ENCODE measurements at places on chromosomes 3 and 15.

- DNase-seq = no peak
These were observed 221.7 kb upstream of the TLE3 start for GRCh38 chr15:70319466-70319865.

GRCh38 chr3:57036952-57037351 is 23.5 kb upstream of the SPATA12 start:
- no peak for DNase-seq

DNA sequence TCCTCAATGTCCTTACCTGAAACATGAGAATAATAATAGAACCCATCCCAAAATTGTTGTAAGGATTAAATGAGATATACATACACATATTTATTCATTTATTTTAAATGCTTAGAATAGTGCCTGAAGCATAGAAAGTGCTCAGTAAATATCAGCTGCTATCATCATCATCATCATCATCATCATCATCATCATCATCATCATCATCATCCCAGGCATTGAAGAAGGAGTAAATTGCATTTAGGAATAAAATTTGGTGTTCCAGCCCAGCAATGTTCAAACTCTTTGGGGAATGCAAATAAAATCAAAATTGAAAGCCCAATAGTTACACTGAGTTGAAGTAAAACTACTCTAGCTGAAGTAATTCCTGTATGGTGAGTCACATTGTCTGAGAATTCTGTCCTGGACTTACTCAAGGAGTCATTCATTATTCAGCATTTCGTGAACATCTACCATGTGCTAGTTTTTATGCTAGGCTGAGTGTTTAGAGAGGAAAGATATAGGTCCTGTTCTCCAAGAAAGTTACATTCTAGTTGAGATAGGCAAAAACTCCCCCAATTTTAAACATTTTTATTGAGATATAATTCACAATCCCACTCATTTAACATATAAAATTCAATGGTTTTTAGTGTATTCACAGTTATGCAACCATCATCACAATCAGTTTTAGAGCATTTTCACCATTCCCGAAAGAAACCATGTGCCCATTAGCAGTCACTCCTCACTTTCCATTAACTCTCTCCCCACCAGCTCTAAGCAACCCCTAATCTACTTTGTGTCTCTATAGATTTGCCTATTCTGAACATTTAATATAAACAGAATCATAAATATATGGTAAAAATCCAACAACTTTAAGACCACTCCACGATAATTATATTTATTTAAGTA is 107.2 kb downstream of the FRMD5 start:
- DNase-seq = no peak

GRCh38 chr3:20136231-20136630 is 49.8 kb downstream of the SGO1 start:
- no peak for DNase-seq

DNA sequence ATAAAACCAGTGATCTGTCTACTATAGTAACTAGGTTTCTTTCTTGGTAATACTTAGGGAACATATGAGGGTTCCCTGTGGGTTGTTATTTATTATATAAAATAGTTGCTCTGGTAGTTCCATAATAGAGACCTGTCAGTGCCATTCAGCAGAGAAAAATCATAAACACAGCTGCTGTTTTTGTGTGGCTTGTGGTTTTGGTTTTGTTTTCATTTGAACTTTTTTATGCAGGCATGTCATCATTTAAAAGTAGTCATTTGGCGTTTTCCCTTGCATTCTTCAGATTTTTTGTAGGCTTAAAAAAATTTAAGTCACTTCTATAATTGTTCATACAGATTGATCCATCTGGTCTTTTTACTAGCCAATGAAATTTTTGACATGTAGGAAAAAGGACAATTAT is 47.9 kb downstream of the PIK3CA start:
- no peak for DNase-seq

DNA sequence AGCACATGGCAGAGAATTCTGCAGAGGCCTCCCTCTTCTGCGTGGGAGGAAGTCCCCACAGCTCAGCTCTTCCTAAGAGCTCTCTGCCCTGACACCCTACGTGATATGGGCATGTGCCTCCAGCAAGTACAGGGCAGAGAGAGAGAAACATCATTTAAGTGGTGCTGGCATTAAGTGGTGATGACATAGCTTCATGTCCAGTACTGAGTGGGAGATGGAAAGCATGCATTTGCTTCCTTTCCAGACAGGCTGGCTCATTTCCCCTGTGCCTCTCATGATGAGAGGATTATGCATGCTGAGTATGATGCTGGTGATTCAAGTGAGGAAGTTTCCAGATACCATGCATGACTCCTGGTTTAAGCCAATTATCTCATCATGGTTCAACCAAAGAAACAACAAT is 26.9 kb downstream of the BFSP2 start:
- no peak for DNase-seq

DNA sequence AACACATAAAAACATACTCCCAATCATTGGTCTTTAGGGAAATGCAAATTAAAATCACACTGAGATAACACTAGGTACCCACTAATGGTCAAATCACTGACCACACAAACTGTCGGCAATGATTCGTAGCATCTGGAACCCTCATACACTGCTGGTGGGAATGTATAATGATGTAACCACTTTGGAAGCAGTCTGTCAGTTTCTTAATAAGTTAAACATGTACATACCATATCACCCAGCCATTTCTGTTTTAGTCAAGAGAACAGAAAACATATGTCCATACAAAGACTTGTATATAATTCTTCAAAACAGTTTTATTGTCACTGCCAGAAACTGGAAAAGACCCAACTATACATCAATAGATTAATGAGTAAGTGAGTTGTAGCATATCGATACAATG is 63.3 kb upstream of the LRRC3B start:
- no peak for DNase-seq

DNA sequence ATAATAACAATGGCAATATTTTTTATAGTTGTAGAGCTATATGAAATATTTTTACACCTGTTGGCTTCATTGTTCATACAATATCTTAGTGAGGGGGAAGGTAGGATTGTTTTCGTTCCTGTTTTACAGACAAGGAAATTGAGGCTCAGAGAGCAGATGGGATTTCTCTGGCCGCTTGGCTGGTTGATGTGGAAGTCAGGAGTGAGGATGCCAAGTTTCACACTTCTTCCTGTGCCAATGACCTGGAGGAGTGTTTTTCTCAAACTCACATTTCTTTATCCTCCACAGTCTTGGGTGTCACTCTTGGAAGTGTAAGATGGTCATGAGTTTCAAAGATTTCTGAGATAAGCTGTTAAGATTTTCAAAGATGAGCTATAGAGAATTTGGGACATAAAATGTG is 50.6 kb downstream of the LPP start:
- DNase-seq = no peak

DNA sequence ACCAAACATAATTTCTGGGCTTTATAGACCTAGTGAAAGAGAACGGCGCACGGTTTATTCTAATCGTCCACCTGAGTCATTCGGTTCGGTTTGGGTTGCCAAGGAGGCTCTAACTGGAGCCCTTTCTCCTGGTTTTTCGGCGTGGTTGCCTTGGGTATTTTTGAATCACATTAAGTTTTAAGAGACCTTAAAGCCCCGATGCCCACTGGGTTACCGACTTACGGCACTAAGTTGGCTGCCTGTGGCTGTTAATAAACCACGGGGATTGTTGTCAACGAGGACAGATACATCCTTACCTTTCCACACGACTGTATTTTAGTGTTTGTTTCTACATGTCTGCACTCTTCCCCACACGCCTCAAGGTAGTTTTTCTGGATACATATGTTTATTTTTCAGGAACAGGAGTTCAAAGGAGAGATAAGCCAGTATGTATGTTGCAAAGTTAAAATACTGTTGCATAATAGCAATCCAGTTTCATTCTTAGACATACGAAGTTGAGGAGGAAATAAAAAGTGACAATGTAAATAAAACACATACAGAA is 1.2 kb upstream of the ANP32A start:
- no peak for DNase-seq

DNA sequence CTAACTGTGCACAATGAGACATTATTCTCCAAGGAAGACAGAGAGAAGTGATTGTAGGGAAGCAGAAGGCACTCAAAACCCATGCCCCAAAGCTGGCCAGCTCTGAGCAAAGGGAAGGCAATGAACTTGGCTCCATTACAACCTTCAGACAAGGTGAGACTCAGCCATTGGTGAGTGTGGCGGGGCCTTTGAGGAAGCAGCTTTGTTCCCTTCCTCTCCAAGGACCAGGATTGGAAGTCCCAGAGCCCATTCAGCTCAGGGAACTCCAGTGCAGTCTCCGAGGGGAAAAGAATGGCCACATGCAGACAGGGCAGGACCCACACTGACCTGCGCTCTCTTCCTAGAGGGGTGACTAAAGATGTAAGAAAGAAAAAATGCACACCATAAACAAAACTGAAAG is 23.1 kb downstream of the HEG1 start:
- DNase-seq = no peak

GRCh38 chr3:107985496-107985895 is 105.3 kb downstream of the CD47 start:
- DNase-seq = no peak

- no peak for DNase-seq
These were observed 150.8 kb upstream of the KCNMB2 start for GRCh38 chr3:178385280-178385952.

DNA sequence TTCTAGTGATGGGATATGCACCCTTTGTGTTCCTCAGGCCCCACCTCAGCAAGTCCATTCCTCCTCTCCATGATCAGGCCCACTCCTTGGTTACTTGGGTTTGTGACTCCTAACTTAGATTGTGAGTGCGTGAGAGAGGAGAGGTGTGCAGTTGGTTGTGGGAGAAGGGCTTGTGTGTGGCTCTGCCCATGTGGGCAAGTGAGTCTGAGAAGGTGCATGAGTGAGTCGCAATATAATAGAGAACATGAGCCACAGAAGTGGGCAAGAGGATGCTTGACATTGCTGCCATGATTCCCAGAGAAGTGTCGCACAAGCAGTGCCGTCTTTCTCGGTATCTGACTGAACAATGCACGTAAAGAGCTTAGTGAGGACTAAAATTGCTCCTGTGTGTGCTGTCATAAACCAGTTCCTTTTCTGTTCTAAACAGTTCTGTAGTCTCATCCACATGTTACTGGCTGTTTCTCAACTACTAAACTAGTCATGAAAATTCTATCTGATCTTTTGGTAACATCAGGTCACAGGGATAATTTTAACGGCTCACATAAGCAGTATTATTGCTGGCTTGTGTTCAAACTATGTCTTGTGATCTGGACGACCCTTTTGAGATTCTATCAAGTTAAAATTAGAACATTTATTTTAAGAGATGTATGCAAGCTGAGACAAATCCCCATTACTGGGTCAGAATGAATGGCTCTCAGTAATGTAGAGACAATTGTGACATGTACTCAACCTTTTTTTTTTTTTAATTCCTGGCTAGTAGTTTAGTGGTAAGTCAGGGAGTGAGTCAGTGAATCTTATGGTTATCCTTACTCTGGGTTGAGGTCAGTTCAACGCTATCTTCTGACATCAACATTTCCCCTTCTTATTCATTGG is 25.6 kb downstream of the GYG1 start:
- no peak for DNase-seq

- no peak for DNase-seq
These were observed 63.2 kb upstream of the ATP11B start for GRCh38 chr3:182729903-182730674.

DNA sequence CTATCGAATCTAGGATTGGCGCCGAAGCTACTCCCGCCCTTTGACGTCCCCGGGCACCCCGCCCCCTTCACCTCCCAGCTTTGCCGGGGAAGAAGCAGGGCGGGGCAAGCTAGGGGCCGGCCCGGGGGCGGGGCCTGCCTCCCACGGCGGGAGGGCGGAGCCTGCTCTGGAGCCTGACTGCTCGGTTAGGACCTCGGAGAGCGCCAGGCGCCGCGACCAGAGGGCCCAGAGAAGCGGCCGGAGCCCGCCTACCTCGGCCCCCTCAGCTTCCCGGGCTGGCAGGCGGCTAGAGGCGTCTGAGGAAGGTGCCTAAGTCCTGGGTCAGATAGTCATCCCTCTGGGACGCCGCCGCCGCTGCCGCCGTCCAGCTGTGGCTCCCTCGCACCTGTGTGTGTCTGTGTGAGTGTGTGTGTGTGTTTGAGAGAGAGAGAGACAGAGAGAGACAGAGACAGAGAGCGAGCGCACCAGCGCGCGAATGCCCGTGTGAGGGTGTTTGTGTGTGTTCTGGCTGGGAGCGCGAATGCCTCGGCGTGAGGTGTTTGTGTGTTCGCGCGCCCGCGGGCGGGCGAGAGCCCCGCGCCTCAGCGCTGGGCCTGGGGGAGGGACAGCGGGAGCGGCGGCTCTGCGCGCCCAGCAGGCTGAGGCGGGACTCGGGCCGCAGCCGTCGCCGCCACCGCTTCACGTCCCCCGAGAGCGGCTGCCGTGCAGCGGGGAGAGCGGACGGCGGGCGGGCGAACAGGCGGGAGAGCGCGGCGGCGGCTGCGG is at the start of gene STXBP5L:
STXBP5L (plus strand) TSS at position 176 of the 765 bp plus-strand sequence. CDS start 1,374 bp downstream, outside the sequence.
- DNase-seq = no peak

- DNase-seq = no peak
These were observed 145.5 kb downstream of the SQOR start for GRCh38 chr15:45780352-45780751.

- no peak for DNase-seq
These were observed 23.5 kb downstream of the TSEN2 start for GRCh38 chr3:12507591-12508281.

DNA sequence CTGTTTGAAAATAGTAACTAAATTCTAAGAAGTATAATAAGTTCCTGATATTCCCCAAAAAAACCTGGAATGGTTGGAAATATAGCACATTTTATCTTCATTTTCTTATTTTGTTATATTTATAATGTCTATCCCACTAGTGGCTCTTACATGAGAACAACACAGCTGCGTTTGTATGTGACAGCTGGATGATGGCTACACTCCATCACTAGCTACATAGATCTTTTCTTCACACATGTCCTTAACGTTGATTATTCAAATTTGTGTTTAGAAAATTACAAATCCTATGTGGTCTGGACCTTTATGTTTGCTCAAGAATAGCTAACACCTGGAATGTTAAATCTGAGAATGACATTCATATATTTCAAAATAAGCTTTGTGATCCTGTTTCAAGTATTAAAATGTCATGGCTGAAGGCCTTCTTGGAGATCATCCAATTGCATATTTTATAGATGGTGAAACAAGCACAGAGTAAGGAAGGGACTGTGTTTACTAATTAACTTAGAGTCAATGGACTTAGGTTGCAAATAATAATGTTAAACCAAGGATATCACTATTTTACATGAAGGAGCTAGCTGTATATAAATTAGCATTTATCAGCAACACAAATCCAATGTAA is 60.8 kb downstream of the ATP13A5 start:
- no peak for DNase-seq

GRCh38 chr3:134201201-134202130 is 49.2 kb downstream of the RYK start:
- DNase-seq = no peak

- no peak for DNase-seq
These were observed 126.7 kb upstream of the EOMES start for GRCh38 chr3:27848826-27849225.

- DNase-seq = no peak
These were observed 267.3 kb downstream of the RORA start for GRCh38 chr15:60961541-60962485.
